ENCODE measurements at places on chromosomes 4 and X.

- DNase-seq: no peak
These were observed 99.8 kb downstream of the AFAP1 start for GRCh38 chr4:7839856-7840255.

GRCh38 chrX:25941559-25942250 is 196.4 kb upstream of the MAGEB18 start:
- no peak for DNase-seq

DNA sequence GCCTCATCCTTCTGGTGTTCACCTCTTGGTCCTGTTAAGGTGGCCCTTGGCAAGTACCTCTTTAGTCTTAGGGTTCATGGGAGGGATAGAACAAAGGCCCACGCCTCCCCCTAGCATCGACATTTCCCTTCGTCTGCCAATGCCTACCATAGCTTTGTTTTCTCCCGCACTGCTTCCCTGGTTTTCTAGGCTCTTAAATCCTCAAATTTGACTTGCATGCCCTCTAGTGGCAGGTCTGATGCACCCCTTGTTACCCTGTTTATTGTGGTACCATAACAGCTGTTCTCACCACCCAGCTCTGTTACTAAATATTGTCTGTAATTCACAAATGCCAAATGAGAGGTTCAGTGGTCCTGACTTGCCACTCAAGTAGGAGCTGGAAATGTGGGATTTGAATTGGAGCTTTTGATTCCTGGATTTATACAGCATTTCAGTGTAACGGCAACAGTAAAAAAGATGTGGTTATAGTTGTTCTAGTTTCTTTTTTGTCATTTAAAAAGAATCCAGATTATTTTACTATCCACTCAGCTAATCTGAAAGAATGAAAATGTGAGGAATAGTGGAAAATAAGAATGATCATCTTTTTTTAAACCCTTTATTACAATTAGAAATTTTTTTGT is 100.1 kb downstream of the REPS2 start:
- peak; percentile 54 for DNase-seq

- DNase-seq: no peak
These were observed 104.4 kb downstream of the SLC2A9 start for GRCh38 chr4:9916937-9917336.

DNA sequence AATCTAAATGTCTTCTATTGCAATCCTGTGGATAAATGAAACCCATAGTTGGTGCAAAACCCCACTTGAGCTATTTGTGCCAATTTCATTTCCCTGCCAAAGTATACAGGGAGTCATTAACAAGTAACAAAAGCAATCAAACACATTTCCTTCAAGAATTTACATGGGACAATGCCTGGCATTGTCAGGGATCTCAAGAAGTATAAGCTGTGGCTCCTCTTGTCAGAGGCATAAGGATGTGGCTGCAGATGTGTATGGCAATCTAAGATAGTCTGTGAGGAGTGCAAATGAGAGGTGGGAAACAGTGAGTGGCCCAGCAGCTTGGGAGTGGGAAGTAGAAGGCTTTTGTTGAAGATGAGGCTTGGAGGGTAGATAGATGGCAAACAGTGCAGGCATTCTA is 58.0 kb upstream of the SCML1 start:
- no peak for DNase-seq

DNA sequence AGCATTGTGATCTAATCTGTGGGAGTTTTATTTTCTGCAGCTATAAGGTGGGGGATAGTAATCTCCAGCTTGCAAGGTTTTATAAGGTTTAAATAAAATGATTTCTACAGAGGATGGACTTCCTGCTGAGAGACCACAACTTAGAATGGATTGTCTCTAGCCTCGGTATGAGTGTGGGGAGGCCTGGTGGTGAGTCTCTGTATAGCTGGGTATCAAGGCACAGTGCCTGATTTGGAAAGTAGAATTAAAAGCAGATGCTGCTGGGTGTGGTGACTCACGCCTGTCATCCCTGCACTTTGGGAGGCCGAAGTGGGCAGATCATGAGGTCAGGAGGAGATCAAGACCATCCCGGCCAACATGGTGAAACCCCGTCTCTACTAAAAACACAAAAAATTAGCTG is 162.0 kb upstream of the GATB start:
- DNase-seq: no peak

DNA sequence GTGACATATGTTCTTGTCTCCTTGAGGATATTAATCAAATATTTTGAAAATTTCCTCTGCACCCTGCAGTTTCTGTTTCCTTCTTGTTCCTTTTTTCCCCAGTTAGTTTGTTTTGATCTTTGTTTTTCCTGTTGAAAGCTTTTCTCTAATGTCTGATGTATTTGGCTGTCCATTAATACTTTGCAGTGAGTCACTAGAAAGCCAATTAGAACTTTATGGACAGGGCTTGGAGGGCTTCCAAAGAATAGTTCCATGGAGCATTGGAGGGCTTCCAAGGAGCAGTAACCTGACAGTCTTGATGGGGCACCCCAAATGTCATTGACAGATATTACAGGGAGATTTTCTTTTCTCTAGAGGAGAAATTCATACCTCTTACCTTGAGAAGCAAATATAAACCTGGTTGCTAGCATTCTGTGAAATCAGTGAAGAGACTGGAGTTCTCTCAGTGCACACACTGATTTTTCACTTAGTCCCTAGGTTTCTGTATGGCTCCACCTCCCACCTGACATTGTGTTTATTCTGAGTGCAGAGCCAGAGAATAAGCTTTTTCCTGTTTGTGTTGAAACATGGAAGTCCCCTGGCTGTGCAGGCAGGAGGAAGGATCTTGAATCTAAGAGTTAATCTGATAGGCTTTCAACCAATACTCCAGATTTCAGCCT is 26.5 kb downstream of the SPARCL1 start:
- DNase-seq: no peak

DNA sequence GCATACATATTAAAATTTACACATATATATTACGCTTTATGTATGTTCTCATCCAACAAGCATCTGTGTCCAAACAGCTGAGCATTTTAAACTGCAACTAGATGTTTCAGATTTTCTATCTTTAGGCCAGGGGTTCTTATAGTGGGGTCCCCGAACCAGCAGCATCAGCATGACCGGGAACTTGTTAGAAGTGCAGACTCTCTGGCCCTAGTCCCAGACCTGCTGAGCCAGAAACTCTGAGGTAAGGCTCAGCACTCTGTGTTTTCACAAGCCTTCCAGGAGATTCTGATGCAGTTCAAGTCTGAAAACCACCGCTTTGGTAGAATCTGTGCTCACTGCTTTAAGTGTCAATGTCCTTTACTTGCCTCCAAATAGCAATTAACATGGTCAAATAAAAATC is 266.2 kb upstream of the CASK start:
- DNase-seq: no peak

GRCh38 chrX:5646818-5647217 is 581.8 kb downstream of the NLGN4X start:
- no peak for DNase-seq

- DNase-seq: peak; percentile 25
These were observed 45.5 kb downstream of the TMEM144 start for GRCh38 chr4:158255727-158256324.

- DNase-seq: no peak
These were observed 12.2 kb upstream of the CXCL8 start for GRCh38 chr4:73728091-73728741.

DNA sequence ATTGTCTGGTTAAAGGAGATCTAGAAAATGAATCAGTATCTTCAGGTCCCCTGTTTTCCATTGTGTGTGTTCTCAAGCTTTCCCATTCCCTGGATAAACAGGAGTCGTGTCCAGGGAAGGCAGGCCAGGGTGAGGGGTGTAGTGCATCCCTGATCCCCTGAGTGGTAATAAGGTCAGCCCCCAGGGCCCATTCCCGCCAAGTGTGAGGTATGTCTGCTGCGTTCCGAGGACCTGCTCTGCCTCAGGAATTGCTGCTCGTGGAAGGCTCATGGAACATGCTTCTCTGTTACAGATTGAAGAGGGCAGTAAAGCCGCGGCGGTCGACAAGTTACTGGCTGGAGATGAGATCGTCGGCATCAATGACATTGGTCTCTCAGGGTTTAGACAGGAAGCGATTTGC is 87.1 kb downstream of the SHROOM2 start:
- no peak for DNase-seq

DNA sequence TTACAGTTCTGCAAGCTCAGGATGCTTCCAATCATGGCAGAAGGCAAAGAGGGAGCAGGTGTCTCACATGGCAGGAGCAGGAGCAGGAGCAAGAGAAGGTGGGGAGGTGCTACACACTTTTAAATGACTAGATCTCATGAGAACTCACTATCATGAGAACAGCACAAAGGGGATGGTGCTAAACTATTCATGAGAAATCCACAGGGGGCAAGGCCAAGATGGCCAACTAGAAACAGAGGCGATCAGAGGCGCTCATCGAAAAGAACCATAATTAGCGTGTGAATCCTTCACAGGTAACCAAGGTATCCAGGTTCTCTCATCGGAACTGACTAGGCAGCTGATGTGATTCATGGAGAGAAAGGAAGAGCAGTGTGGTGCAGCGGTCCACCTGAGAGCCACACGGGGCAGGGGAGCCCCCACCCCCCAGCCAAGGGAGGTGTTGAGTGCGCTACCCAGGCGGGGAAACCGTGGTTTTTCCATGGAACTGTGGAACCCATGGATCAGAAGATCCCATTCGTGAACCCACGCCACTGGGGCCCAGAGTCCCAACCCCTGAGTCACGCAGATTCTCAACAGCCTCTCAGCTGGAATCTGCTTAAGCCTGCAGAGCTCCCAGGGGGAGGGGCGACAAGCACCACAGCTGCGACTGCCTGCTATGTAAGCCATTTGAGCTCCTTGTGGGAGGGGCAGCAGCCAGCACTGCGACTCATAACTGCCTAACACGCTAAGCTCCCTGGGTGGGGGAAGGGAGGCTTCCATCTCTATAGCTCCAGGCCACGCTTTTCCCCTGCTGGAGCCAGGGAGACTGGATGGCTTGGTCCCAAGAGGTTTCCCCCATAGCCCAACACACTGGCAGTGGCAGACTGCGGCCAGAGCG is 46.7 kb downstream of the FGF16 start:
- DNase-seq: no peak

DNA sequence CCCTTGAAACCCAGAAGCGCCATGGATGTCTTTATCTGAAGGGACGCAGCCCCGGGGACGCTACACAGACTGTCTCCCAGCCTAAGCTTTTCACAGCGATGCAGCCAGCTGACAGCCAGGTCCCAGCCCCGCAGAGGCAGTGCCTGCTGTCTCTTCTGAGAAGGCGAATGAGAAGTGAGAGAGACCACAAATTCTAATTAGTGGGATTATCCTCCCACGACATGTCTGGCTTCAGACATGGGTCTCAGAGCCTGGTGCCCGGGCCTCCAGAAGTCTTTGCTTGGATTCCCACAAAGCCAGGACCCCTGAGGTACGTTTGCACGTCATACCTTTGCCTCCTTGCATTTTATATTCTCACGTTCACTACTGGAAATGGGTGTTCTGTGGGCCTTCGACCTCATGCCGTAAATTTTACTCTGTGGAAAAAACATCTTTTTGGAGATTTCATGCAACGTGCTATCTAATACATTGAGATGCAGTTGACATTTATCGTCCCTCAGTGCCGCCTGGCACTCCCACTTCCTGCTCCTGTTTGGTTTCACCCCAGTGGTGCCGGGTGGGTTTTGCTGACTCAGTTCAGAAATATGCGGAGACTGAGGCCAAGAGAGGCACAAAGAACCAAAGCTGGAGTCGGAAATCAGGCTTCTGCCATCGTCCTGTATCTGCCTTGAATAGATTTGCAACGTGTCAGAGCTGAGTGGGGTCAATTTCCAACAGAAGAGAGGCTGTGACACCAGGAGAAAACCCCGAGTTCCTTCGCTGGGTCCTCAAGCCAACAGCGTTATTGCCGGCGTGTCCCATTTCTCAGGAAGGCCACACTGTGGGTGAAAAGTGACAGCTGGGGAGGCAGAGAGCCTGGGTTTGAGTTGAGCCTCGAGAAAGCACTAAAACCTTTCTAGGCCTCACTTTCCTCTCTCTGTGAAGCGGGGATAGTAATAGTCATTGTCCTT is 114.4 kb downstream of the STK32B start:
- no peak for DNase-seq

DNA sequence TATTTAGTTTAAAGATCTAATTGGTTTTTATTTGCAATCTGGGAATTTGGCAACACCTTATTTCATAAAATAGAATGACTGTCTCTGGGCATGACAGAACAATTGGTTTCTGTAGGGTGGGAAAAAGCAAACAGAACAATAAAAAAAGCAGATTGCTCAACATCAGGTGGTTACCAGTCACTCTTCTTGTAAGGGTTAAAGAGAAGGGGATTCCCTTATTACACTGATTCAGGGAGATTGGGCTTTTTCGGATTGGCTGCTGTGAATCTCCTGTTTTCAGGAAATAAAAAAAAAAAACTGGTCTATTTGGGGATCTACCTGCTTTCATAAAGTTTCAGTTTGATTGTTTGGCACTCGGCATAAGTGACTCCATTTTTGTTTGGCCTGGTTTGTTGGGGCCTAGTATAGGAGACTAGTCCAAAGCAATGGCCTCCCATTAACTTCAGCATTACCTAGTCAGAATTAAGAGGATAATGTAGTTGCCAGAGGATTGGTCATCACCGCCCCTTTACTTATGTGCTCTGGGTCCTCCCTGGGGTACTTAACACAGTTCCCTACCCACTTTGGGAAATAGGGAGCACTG is 380.5 kb downstream of the IDS start:
- no peak for DNase-seq

DNA sequence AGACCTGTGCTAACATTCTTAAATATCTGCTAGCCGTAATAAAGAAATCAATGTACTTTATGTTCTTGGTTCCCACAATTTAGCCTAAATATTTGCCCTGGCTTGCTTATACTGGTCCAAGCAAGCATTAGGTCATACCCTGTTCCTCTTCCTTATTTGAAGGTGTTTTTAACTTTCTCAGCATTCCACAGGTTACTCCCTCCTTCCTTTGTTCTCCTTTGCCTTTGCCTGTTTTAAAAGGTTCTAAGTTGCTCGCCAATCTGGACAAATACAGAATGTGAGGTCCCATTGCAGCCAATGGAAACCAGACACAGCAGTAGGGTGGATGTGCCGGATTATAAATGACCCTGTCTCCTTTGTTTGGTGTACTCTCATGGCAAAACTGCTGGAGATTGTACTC is 436.8 kb upstream of the PCDH7 start:
- DNase-seq: no peak

DNA sequence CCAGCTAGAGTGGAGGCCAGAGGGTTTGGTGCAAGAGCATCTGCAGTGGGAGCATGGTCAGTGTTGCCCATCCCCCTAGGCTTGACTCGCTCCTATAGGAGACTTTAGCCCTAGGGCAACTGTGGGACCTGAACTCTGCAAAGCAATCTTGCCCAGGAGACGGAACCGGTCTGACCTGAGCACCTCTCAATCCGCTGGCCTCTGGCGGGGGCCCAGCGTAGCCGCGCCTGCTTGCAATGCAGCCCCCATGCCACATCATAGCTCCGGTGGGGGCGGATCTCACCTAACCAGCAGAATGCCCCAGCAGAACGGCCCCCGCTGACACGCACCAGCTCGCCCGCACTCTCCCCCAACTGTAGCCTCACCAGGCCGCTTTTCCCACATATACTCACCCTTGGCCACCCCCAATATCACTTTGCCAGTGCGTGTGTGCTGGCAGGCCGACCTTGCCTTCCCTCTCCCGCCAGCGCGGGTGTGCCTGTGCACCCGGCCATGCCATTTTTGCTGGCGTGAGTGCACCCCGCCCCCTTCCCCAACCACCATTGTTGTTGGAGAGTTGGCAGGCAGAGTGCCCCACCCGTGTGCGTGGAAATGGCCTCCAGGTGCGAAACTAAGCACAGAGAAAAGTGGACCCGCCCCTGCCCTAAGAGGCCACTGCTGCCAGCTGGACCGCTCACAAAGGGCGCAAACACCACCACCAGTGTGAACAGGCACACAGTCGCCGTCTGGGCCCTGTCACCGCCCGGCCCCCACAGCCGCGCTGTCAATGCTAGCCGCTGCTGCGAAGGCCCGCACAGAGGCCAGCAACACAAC is 5.8 kb downstream of the BEX4 start:
- no peak for DNase-seq

- DNase-seq: peak; percentile 78
These were observed 1.5 kb downstream of the COX18 start for GRCh38 chr4:73067971-73068394.
